ENCODE measurements at places on chromosomes 2 and 18.

GRCh38 chr2:80459028-80459427 is 154.5 kb upstream of the LRRTM1 start:
- no peak for DNase-seq

DNA sequence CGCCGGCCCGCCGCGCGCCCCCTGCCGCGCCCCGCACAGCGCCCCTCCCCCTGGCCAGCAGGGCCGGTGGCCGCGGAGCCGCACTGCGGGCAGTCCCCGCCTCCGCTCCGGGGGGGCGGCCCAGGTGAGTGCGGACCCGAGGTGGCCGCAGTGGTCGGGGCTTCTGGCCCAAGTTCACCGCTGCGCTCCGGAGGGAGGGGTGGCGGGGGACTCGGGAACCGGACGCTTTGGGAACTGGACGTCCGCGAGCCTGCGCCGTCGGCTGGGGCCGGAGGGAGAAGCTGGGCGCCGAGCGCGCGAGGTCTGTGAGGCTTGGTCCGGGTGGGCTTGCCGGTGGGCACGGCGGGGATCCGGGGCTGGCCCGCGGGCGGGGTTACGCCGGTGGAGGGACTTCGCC is 591 bp upstream of the LDLRAD4 start:
- no peak for DNase-seq

GRCh38 chr2:117956036-117956796 is 57.7 kb downstream of the CCDC93 start:
- DNase-seq, result no peak

DNA sequence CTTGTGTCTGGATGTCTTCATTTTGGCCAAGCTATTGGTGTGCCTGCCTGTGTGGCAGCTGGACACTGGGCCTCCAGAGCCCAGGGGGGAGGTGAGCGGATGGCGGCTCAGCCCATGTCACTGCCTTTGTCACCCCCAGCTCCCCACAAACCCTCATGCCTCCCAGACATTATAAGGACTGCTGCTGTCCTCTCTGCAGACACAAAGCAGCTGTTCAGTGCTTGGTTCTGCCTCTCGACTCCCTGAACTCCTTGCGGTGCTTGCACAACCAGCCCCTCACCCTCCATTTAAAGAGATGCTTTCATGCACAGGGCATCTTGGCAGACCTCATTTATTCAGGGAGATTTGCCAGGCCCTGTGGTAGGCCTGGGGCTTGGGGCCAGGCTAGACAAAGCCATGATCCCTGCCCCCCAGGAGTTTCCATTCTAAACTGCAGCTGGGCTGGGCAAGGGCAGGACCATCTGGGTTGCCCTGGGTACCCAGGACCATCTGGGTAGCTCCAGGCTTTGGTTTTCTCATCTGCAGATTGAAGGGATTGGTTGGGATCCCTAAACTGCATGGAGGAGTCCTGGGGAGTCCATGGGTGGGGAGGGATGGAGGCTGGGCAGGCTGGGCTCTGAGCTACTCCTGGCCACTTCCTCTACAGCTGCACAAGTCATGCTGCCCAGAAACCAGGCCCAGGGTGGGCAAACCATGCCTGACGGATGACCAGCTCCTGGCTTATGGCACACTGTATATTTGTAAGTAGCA is 168.5 kb downstream of the CELF4 start:
- no peak for DNase-seq

DNA sequence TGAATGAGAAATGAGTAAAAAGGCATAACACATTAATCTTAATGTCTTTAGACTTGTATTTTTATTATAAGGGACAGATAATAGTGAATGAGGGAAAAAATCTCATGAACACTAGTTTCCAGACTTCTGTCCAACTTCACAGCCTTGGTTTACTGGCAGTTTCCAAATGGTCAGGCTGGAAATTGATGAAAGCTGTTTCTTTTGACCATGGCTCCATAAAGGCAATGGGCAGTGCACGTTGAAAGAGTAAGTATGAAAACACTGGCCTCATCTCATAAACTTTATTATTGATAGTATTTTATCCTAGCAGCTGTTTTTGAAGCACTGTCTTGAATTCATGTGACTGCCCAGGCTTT is 23.1 kb downstream of the BCL2L11 start:
- DNase-seq, result no peak

GRCh38 chr2:212428681-212429478 is 109.7 kb downstream of the ERBB4 start:
- no peak for DNase-seq

- no peak for DNase-seq
Measured at GRCh38 chr2:1718339-1719220, 25.7 kb downstream of the PXDN start.

- no peak for DNase-seq
Measured at GRCh38 chr18:39425172-39425850, 1859.7 kb upstream of the CELF4 start.

DNA sequence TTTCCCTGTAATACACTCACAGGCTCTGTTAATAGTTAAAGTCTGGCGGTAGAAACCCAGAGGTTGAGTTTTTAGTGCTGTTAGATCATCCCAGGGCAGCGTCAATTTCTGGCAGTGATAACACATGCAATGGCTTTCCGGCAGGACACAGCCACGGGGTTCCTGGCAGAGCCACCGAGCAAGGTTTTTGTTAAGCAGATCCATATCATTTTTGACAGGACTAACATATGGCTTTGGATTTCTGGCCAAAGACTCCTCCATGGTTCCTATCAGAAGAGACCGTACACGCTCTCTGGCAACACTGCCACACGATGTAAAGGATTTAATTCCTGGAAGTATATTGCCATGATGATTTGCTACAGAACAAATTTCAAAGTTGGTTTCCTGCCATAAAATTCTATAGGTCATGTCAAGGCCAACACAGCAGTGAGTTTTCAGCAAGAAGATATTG is 854.3 kb downstream of the LRRTM4 start:
- DNase-seq, result no peak

GRCh38 chr18:56431551-56431950 is 206.8 kb downstream of the TXNL1 start:
- no peak for DNase-seq

DNA sequence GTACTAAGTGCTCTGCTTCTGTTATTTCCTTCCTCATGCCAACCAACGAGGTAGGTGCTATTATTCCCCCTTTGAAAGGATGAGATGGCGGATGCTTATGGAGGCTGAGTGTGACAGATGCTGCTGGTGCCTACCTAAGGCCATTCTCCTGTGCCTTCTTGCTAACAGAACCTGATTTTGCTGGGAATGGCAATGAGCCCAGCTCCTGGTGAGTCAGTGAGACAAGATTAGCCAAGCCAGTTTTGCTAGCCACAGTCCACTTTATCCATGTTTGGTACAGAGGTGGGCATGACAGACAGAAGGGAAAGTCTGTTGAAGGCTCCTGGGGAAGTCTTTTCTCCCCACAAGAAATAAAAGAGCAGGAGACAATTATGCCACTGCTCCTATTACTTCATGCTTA is 43.7 kb upstream of the TMEM163 start:
- DNase-seq, result no peak

- no peak for DNase-seq
Measured at GRCh38 chr2:240463866-240464481, 28.5 kb downstream of the GPC1 start.

GRCh38 chr2:143730155-143730952 is 601.1 kb downstream of the ARHGAP15 start:
- no peak for DNase-seq

DNA sequence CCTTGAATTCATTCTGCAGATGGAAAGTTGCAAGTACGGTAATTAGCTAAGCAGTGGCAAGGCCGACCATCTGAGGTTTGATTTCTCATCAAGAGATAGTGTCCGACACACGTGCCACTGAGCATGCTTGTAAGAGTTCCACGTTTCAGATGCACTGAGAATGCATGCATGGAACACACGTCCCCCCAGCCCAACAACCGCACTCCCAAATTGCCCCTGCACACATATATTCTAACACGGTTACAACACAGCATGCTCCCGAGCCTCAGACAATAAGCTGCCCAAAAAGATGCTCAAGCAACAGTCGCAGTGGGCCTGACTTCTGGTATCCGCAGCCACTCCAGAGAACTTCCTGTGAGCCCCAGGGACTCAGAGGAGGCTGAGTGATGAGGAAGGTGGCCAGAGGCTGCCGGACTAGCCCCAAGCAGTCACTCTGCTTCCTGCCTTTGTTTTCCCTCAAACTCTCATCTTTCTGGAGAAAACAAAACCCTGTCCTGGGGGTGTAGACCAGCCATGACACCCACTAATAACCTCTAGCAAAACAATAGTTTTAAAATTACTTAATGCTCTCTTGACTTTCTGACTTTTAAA is 204.0 kb downstream of the TGIF1 start:
- no peak for DNase-seq

GRCh38 chr18:36667811-36668210 is 161.0 kb downstream of the TPGS2 start:
- no peak for DNase-seq

GRCh38 chr2:73700131-73700611 is 37.0 kb downstream of the TPRKB start:
- DNase-seq, result no peak

DNA sequence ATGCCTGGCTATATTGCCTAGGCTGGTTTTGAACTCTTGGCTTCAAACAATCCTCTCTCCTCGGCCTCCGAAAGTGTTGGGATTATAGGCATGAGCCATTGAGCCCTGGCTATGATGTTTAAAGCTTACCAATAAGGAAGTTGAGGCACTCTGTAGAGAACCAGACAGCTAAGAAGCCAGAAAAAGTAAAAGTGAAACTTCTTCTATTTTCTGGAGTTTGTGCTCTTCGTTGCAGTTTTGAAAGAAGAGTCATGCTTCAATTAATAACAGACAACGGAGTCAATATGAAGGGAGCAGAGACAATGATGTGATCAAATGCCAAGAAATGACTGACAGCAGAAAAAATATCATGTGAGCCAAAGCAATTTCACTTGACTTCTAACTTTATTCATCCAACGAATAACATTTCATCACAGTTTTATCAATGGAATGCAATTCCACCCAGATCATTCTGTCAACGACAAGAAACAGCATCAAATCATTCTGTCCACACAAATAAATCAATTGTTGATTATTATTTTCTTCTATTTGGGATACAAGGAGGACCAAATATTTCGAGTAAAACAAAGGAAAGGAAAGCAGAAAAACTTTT is 175.5 kb upstream of the CELF4 start:
- DNase-seq, result no peak

DNA sequence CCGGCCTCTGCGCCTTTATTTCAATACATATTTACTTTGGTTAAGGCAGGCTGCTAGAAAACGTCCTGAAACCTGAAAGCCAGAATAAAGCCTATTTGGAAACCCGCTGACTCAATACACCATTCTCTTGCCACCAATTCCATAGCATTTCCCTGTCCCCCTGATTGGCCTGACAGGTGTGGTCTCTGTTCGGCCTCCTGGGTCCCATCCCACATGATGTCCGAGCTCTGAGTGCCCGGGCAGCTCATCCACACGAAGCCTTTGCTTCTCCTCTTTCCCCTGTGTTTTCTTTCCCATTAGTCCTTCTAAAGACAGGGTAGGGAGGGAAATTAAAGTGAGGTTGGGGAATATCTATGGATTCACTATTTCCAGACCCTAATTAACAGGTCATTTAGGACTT is 42.6 kb upstream of the ZNF516 start:
- no peak for DNase-seq

- DNase-seq, result no peak
Measured at GRCh38 chr2:233915128-233915527, 2.0 kb upstream of the TRPM8 start.

DNA sequence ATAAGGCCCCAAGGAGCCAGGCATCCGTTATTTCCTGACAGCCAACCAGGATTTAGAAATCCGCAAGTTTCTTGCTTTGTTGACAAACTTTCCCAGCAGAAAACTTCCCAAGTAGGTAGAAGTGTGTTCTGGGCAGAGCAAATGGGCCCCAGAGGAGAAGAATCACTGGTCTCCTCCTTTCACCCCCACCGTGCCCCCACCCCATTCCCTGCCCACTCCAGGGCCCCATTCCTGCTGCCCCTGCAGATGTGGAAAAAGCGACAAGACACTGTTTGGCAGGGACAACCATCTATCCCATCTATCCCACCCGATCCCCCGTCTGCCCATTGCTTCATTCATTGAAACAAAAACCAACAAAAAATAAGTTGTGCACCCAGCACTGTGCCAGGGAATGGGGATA is 10.2 kb upstream of the FAHD2A start:
- DNase-seq, result no peak

GRCh38 chr18:38047820-38048219 is 482.2 kb upstream of the CELF4 start:
- DNase-seq, result no peak

DNA sequence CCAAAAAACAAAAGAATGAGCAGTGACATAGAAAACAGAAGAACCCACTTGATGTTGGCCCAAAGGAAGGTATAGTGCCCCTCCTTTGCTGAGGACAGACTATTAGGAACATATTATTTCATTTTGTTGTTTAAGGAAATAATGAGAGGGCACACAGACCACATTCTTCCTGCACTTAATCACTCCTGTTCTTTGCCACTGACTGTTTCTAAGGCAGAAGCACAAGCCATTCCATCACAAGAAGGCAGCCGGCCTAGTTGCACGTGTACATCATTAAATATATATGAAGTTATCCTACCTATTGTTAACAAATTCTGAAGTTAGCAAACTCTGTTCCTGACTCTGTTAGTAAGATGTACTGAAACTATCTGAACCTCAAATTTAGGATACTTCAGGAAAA is 110.0 kb downstream of the LNPK start:
- no peak for DNase-seq

DNA sequence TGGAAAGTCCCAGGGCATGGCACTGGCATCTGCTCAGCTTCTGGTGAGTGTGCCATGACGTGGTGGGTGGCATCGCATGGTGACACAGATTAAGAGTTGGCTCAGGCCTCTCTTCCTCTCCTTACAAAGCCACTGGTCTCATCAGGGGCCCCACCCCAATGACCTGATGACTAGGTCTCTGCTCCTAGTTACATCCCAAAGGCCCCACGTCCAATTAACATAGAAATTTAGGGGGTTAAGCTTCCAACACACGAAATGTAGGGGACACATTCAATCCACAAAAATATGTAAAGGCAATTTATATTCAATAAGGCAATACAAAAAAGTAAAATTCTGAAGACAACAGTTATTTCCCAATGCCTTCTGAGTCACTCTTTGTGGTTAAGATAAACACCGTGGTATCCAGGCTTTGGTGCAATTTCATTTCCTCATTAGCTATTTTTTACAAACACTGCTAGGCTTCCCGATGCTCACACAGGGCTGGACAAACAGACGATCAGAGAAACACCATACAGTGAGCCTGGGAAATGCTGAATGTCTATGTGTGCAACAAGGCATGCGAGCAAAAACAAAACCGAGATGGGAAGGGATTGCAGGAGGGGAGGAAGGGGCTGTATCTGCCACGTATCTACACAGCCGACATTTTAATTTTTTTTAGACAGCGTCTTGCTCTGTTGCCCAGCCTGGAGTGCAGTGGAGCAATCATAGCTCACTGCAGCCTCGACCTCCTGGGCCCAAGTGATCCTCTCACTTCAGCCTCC is 67.2 kb downstream of the MBP start:
- no peak for DNase-seq

- no peak for DNase-seq
Measured at GRCh38 chr2:191846515-191847476, at the start of gene CAVIN2. Gene CAVIN2, minus strand, starts transcription at chr2:191847088. Its CDS starts 163 bp downstream, at chr2:191846925.

Data from stimulated activated CD4-positive, alpha-beta T cell treated with anti-CD3 and anti-CD28 coated beads, Interleukin-1b, Interleukin-23, amount 100 ng/mL, for 24 hours (primary cell).